Stimulated activated CD4-positive, alpha-beta T cell treated with anti-CD3 and anti-CD28 coated beads, Interleukin-2, amount 100 ng/mL, for 24 hours (primary cell): ENCODE measurements at places on chromosomes 16 and 17.
A peak's percentile ranks its signal among the peaks of the same experiment; 100 is the strongest.

DNA sequence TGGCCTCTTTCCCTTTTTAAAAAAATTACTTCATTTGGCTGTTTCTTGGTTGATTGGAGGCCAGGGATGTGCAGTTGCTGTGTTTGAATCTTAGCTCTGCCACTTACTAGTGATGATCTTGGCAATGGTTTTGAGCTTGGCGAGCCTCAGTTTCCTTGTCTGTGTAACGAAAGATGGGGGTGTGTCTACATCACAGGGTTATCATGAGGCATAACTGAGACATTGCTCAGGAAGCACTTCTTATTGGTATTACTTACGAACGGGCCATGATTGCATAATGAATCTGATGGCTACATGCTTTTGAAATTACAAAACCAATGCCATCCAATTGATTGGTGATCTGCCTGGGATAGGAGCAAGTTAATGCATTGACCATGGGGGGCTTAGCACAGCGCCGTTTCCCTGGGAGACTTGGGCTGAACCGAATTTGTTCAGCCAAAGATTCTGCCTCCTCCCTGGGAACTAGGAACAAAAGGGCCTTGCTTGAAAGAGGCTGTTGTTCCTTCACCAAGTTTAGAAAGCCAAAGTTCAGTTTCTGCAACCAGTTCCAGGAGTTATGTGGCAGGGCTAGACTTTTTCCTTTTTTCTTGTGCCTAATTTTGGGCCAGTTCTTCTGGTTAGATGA, 21.9 kb downstream of the CMIP start:
- DNase-seq: no peak

DNA sequence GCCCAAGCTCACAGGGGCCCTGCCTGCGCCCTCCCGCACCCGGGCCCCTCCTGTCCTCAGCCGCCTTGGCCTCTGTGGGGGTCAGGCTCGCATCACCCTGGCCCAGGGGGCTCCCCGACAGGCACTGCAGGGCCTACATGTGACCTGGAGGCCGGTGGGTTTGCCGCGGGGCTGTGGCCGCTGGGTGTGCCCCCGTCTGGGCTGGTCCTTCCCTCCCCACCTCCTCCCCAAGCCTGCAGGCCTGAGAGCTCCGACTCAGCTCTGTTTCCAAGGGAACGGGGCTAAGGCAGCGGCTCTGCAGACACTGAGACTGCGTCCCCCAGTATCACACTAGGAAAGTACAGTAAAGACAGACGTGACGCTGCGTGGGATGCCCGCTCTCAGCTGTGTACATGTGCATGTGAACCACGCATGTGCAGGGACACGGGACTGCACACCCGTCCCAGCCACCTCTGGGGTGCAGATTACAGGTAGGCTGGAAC, 16.5 kb upstream of the WDR45B start:
- no peak for DNase-seq

- no peak for DNase-seq
Measured at GRCh38 chr17:34378664-34379101, 15.7 kb upstream of the CCL1 start.

GRCh38 chr16:4972938-4973587, 14.9 kb downstream of the SEC14L5 start:
- DNase-seq: no peak

DNA sequence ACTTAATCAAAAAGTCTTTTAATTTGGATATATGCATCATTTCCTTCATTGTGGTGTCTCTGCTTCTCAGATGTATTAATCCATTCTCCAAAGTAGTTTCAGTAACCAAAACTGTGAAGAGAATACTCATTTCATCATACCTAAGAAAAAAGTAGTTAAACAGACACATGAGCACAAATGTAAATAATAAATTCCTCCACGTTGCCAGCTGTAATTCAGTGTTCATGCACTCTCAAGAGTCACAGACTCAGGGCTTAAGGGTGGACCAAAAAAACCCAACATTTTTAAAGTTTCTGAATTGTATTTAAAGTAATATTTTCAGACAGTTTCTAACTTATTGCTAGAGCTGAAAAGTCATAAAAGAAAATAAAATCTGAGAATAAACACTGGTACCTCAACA, 19.0 kb downstream of the POLG2 start:
- DNase-seq: no peak

GRCh38 chr16:694187-694862, 4.1 kb upstream of the WDR24 start:
- DNase-seq: no peak

GRCh38 chr17:1582374-1582773, 19.8 kb upstream of the PITPNA start:
- DNase-seq: no peak

DNA sequence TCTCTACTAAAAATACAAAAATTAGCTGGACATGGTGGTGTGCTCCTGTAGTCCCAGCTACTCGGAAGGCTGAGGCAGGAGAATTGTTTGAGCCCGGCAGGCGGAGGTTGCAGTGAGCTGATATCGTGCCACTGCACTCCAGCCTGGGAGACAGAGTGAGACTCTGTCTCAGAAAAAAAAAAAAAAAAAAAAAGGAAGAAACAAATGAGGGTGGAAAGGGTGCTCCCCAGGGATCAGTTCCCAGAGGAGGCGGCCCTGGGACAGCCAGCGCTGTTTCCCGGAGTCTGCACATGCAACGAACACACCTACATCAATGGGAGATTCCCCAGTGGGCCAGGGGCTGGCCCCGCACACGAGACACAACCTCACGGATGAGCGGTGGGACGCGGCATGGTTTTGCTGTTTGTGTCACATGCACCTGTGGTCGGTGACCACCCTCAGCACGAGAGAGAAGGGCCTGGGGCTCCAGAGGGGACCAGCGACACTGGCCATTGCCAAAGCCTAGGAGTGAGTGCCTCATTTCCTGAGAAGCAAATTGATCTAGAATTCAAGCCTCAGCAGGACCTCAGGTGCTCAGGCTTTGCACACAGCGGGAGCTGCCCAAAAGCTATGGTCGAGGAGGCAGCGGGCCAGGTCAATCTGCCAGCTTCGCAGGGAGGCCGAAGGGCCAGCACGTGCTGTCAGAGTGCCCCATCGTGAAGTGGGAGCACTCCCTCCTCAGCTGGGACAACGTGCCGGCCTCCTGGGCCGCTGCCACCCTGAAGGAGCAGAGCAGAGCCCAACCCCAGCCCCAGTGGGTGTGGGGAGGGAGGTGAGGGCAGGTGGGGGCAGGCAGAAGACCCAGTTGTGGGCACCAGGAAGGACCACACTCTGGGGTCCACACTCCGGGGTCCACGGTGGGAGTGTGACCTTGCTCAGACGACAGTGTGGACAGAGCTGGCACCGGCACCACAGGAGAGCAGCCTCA, 13.8 kb upstream of the WDR45B start:
- DNase-seq: no peak

GRCh38 chr17:77426676-77427386, 286.1 kb downstream of the SEC14L1 start:
- DNase-seq: no peak

GRCh38 chr16:78535098-78535497, 435.6 kb downstream of the WWOX start:
- no peak for DNase-seq

DNA sequence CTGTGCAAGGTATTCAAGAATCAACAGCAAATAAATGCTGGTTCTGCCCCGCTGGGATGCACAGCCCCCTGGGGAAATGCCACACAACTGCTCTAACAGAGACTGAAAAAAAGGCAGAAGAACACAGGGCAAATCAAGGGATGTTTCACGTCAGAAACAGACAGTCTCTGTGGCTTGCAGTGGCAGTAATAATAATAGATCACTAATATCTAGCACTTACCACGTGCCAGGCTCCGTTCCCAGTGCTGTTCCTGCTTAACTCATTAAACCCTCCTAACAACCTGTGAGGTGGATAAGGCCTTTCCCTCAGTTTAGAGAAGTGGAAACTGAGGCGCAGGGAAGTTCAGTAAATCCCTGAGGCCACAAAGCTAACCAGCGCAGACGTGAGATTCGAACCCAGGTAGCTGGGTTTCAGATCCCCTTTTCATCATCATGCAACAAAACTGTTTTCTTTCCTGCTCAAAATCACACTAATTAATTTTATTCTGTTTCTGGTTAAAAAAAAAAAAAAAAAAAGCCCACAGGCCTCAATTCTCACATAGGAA, 36.7 kb downstream of the ARHGAP17 start:
- no peak for DNase-seq

DNA sequence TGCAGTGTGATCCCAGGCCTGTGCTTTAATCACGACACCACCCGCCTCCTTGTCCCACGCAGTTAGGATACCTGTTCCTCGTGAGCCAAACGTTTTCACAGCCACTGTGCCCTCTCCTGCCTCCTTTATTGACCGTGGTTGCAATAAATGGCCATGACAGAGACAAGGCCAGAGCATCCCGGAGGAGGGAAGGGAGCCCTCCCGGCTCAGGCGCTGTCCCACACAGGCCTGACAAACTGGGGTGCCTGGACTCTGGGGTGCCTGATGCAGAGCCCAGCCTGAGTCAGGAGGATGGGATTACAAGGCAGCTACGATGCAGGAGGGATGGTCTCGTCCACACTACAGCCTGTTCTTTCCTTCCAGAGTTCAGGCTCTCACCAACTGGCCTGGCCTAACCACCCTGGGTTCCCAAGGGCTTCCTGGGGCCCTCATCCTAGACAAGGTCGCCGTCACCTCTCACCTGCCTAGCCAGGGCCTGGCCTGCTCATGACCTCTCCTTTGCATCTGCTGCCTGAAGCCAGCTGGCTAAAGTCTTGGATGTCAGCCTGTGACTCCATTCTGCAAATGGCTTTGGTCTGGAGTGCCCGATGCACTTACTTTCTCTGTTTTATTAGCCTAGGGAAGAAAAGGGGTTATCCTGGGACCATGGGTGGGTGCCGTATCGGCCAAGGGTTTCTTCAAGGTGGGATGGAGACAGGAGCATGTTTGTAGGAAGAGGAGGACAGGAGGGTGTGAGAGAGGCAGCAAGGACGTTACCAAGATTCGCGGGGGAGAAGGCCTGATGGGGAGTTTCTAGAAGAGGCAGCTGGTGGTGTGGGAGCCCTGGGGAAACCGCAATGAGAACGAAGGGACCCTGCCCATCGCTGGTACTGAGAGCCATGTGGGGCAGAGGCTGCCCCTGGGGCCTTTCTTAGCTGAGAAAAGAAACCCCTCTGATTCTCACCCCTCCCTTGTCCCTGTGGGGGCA, 234.3 kb upstream of the TNRC6C start:
- peak; percentile 12 for DNase-seq

DNA sequence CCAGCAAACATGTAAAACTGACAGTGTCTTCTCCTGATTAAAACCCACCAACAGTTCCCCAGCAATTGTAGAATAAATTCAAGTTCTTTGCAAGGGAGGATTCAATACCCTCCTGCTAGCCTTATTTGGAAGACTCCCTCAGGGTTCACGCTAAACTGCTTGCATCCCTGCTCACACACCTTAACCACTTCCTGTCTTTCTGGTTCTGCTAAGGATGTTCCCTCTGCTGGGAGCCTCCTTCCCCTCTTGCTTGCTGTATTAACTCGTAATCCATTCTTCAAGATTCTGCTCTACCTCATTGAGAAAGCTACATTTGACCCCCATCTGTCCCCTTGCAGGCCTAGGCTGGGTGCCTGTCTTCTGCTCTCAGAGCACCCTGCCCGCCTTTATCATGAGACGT, 2.3 kb upstream of the SHISA6 start:
- no peak for DNase-seq

DNA sequence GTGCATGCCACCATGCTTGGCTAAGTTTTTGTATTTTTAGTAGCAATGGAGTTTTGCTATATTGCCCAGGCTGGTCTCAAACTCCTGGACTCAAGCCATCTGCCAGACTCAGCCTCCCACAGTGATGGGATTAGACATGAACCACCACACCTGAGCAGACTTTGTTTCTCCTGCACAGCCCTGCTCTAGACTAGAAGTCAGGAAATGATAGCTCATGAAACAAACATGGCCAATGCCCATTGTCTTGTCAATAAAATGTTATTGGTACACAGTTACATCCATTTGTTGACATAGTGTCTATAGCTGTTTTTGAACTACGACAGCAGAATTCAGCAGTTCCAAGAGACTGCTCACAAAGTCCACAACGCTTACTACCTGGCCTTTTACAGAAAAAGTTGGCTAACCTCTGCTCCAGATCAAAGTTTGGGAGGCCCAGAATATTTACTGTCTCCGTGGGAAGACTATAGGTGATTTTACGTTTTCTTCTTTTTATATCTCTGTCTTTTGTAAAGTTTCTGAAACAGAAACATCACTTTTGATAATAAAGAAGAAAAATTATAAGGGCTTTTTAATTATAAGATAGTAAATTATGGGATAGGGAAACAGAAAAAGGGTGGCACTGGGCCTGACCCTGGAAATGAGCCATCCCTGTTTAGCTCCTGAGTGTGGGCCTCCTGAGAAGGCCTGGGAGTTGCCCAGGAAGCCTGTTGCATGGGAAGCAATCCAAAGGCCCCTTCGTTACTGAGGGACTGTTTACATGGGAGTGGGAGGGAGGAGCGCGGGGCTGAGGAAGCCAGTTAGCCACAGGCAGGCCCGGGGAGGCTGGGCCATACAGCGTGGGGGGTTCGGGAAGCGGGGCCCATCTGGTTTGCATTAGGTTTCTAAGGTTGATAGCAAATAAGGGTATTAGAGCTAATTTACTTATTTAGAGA, 201.5 kb downstream of the IRF8 start:
- no peak for DNase-seq

- peak; percentile 84 for DNase-seq
Measured at GRCh38 chr17:80649672-80650330, 105.2 kb downstream of the RPTOR start.

DNA sequence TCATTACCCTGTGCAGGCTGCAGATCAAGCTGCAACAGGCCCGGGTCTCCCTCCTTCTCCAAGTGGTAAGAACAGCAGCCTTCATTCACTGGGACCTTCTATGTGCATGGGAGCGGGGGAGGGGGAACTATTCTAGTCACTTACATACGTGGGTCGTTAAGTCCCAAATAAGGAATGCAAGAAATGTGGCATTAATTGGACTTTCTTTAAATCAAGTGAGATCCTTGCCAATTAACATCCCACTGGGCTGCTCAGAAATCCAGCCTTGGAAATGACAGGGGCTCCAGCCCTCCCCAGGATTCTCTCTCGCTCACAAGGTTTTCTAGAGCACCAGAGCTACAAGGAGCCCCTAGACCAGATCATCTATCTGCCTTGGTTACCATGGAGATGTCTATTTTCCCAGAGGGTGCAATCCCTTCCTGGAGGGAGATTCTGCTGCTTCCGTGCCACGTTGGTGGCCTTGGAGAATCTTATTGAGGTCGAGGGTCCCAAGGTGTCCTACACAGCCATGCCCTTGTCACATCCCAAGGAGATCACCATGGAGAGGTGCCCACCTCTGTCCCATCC, 5.2 kb upstream of the EIF1 start:
- no peak for DNase-seq

DNA sequence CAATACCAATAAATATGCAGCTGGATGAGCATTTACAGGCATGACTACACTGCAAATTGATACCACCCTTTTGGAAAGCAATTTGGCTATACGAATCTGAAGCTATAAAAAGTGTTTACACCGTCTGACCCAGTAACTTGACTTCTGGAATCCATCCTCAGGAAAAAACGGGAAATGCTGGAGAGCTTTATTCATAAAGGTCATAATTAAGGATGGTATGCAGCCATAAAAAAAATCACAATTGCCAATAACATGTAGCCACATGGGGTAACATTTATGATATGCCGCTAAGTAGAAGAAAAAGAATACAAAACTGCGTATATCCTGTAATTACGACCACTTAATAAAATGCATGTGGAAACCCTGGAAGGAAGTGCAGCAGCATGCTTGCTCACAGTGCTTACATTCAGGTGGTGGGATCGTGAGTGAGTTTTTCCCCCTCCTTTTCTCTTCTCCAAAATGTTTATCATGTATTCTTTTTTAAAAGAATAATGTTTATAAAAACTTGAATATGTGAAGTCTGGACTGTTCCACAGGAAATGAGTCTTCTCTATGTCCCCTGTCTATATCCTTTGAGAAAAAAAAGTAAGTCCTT, 34.2 kb downstream of the COPRS start:
- DNase-seq: no peak

GRCh38 chr16:89423681-89424260, 66.6 kb downstream of the ANKRD11 start:
- no peak for DNase-seq
